ENCODE measurements at places on chromosomes 2 and 18. TPM values are rescaled to one million over a fixed set of nuclear protein-coding genes. Genes with fewer than 3 reads are reported as not detected.

The DNAH6 gene
- total RNA-seq = 0.23 TPM

The CD8A gene
- total RNA-seq = 3.2 TPM

The CPO gene
- total RNA-seq = not detected

The ANO7 gene
- 0.32 TPM for total RNA-seq

The RIT2 gene
- total RNA-seq = not detected

The GCG gene
- total RNA-seq = not detected

The IL36G gene
- not detected for total RNA-seq

Measured in T-helper 2 cell treated with Interferon-gamma antibody and Interleukin-4, amounts not matched to agents 100 ng/mL and 5 ng/mL, for 36 hours (primary cell).